Left ventricle myocardium superior (tissue), 1 donor: ENCODE measurements at places on chromosomes 16 and 17. TPM values are rescaled to one million over a fixed set of nuclear protein-coding genes. Genes with fewer than 3 reads are reported as not detected.

DNA sequence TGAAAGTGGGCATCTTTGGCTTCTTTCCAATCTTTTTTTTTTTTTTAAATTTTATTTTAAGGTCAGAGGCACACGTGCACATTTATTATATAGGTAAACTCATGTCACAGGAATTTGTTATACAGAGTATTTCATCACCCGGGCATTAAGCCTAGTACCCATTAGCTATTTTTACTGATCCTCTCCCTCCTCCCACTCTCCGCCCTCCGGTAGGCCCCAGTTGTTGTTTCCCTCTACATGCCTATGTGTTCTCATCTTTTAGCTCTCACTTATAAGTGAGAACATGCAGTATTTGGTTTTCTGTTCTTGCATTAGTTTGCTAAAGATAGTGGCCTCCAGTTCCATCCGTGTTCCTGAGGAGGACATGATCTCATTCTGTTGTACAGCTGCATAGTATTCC is 108.5 kb downstream of the CYB561 start:
- DNase-seq = no peak

DNA sequence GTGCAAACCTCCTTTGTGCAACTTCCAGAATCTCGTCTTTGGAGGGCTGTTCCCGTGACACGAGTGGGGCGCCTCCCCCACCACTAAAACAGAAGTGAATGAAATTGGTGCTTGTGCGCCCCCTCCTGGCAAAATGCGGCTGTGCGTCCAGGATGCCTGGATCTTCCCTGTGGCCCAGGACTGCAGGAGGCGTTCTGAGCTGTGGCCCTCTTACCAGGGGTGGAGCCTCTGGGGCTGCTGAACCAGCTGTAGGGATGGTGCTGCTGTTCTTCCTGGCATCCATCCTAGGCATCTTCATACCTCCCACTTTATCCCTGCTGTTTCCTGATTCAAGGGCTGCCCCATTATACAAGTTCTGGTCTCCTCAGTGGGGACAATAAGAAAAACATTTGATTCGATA is 18.5 kb upstream of the NAGLU start:
- peak; percentile 93 for DNase-seq

DNA sequence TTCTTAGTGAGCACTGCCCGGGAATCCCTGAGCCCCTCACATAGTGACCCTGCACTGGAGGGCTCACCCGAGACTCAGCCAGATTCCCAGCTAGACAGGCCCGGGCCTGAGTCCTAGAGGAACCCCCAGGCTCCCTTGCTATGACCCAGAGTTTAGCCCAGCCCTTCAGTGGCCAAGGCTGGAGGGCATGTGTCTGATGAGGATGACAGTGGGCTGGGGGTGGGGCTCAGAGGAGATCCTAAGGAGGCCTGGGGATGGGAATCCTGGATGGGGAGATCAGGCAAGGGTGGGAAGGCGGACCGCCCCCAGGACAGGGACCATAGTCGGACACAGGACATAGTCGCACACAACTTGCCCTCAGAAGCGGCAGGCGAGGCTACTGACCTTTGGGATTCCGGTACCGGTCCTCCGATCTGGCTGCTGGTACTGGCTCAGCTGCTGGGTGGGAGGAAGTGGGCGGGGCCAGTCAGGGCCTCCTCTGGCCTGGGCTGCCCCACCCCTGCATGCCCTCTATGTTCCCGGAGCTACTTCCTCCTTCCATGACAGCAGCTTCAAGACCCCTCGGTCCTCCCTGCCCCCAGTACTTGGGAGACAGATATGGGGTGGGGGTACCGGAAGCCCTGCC is 1.1 kb downstream of the CD79B start:
- peak; percentile 82 for DNase-seq

- DNase-seq = no peak
Measured at GRCh38 chr16:79882340-79883005, 281.9 kb upstream of the MAF start.

GRCh38 chr17:59433586-59433985 is 102.1 kb downstream of the YPEL2 start:
- DNase-seq = no peak

- DNase-seq = no peak
Measured at GRCh38 chr16:65789161-65789945, 577.1 kb upstream of the CDH5 start.

GRCh38 chr16:67673712-67674580 is 7.3 kb downstream of the C16orf86 start:
- DNase-seq = peak; percentile 72

DNA sequence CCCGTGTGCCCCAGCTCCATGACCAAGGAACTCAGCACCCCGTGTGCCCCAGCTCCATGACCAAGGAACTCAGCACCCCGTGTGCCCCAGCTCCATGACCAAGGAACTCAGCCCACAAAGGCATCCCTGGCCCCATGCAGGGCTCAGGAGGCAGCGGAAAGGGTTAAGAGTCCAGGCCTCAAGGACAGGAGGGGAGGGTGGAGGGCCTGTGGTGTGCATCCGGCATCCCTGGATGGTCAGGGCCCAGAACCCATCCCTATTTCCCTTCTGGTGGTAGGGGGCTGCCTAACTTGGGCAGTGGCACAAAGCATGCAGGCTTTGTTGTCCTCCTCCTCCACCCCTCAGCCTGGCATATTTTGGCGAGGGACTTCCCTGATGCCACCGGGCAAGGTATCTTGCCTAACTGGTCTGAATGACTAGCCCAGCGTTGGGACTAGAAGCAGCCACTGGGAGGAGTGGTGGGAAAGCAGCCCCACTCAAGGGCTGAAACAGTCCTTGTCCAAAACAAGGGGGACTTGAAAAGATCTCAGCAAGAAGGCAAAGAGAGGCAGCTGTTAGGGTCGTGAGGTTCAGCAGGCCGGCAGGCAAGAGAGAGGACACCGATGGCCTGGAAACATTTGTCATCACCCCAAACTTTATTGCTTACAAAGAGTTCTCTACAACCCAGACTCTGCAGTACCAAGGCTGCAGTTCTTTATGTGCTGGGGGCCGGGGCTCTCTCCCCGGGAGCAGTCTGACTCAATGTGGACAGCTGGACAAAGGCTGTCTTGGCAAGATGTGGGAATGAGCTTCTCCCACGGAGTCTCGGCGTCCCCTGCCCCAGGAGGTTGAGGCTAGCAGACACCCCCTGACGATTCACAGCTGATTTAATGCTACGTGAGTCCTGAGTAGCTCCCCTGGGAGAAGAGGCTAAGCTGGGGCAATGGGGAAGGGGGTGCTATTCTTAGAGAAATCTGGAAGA is 902 bp upstream of the SPATA32 start:
- peak; percentile 59 for DNase-seq

DNA sequence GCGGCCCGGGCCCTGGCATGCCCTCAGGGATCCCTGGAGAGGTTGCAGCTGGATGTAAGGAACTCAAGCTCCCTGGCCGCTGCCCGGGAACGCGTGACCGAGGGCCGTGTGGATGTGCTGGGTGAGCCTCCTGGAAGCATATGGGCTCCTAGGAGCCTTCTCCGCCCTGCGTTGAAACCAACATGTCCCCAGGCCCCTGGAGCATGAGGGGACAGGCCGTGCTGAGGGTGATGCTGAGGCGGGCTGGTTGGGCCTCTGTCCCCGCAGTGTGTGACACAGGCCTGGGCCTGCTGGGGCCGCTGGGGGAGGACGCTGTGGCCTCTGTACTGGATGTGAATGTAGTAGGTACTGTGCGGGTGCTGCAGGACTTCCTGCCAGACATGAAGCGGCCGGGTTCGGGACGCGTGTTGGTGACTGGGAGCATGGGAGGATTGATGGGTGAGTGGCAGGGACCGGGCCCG is 5.7 kb upstream of the HSD17B1 start:
- no peak for DNase-seq

- DNase-seq = peak; percentile 65
Measured at GRCh38 chr16:57479205-57479975, 6.9 kb downstream of the DOK4 start.

GRCh38 chr17:63686138-63686685 is 13.7 kb downstream of the LIMD2 start:
- no peak for DNase-seq

DNA sequence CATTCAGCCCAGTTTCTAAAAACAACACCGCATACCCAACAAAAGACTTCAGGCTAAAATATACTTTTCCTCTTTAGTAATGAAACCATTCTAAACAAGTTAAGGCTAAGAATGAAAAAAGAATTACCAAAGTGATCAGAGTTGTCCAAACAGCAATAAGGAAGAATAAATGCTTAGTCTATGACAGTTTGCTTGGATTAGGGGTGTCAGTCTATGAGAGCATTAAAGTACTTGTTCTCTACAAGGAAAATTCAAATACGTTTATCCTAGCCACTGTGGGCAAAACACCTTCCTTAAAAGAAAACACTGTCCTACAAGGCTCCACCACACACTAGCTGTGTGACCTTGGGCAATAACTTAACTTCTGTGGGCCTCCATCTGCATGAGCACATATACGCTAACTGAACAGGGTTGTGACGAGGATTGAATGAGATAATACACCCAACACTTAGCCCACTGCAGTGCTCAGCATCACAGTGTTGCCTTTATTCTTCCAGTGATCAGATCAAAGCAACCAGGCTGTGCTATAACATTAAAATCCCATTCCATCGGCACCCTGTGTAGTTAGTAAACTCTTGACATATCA is 53.6 kb downstream of the TEX2 start:
- no peak for DNase-seq

DNA sequence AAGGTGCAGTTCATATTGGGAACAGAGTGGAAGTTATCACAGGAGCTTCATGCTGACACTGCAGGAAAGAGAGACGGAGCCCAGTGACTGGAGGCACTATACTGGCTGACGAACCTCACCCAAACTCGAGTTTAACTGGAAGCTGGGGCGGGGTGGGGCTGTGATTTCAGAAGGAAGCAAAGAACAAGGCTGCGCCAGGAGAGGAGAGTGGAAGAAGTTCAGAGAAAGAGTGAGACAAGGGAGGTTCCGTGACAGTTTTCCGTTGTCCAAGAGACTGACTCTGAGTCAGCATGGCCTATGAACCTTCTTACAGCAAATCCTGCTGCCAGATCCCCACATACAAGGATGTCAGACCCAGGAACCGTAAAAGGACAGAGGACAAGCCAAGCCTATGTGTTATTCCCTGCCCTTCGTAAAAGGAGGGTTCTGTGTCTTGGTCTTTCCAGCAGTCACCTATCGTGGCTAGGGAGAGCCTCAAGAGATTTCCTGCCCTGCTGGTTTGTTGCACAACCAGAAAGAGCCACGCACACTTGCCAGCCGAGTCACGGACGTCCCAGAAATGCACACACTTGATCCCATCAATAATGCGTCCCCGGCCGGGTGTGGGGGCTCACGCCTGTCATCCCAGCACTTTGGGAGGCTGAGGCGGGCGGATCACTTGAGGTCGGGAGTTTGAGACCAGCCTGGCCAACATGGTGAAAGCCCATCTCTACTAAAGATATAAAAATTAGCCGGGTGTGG is 5.1 kb downstream of the PITPNA start:
- no peak for DNase-seq

- DNase-seq = no peak
Measured at GRCh38 chr16:55497558-55497957, 11.3 kb upstream of the LPCAT2 start.

DNA sequence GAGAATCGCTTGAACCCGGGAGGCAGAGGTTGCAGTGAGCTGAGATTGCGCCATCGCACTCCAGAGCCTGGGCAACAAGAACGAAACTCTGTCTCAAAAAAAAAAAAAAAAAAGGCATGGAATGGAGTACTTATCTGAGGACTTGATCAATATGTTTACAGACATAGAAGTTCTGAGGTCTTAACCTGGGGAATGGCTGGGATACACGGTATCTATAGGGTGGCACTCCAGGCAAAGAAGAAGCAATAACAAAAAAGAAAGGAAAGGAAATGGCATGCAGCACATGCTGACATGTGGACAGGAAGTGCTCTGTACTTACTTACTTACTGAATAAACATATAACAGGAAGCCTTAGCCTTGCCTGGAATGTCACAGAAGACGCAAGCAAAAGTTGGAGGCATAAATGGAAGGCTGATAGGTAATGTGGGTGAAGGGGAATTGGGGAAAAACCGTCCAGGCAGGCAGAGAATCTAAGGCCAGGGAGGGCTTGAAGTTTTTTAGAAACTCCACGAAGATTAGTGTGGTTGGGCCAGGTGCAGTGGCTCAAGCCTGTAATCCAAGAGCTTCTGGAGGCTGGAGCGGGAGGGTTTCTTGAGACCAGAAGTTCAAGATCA is 10.1 kb upstream of the SPOP start:
- no peak for DNase-seq

GRCh38 chr16:62225675-62226074 is 189.4 kb upstream of the CDH8 start:
- DNase-seq = peak; percentile 70

- no peak for DNase-seq
Measured at GRCh38 chr16:56286809-56287208, 95.5 kb downstream of the GNAO1 start.

- no peak for DNase-seq
Measured at GRCh38 chr17:55710829-55711496, 11.7 kb downstream of the TMEM100 start.

GRCh38 chr17:33105911-33106310 is 114.3 kb downstream of the SPACA3 start:
- DNase-seq = no peak

- peak; percentile 65 for DNase-seq
Measured at GRCh38 chr17:32876417-32877163, at the start of gene MYO1D. MYO1D (minus strand) TSS chr17:32877124; CDS start chr17:32876872, 252 bp downstream.

DNA sequence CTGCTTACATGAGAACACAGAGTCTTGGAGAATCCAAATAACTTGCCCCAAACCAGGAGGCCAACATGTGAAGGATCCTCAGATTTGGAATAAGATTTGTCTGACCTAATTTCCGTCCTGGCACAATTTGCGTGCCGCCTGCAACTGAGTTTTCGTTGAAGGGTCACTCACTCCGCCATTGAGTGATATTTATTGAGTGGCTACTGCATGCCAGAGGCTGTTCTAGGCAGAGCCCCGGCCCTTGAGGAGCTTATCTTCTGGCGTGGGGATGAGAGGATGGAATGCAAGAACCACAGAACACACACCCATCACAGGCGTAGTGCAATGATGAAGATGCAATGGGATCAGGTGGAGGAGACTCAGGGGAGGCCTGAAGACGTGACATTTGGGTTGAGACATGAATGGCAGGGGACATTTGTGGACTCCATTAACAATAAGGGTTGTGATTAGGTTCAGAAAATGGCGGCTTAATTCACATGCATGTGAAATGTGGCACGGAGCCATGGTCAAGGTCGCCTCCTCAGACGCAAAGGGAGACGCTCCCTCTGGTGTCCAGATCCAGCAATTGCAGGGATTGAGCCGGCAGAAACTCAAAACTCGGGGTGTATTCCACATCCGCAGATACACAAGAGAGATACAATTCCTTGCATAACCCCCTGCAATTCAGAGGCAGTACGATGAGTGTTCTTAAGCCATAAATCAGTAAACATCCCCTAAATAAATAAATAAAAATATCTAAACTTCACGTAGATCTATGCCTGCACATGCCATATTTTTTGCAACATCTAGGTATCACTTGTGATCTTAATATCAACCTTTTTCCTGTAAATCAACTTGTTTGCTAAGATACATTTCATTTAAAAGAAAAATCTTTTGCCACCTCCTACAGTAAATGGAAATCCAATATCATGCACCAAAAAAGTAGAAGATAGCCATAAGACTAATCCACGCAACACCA is 57.9 kb upstream of the CACNG4 start:
- peak; percentile 84 for DNase-seq

The OTOA gene
- total RNA-seq = not detected

The ICAM2 gene
- 30.6 TPM for total RNA-seq

The MYH13 gene
- not detected for total RNA-seq

The GJC1 gene
- 18.6 TPM for total RNA-seq

The CACNG3 gene
- total RNA-seq = not detected

The SARM1 gene
- total RNA-seq = 4.2 TPM

The GSDMA gene
- 0.52 TPM for total RNA-seq
